ENCODE measurements at places on chromosomes 3 and 15. TPM values are rescaled to one million over a fixed set of nuclear protein-coding genes. Genes with fewer than 3 reads are reported as not detected.

Gene AGBL1
- 0.05 TPM for total RNA-seq

DNA sequence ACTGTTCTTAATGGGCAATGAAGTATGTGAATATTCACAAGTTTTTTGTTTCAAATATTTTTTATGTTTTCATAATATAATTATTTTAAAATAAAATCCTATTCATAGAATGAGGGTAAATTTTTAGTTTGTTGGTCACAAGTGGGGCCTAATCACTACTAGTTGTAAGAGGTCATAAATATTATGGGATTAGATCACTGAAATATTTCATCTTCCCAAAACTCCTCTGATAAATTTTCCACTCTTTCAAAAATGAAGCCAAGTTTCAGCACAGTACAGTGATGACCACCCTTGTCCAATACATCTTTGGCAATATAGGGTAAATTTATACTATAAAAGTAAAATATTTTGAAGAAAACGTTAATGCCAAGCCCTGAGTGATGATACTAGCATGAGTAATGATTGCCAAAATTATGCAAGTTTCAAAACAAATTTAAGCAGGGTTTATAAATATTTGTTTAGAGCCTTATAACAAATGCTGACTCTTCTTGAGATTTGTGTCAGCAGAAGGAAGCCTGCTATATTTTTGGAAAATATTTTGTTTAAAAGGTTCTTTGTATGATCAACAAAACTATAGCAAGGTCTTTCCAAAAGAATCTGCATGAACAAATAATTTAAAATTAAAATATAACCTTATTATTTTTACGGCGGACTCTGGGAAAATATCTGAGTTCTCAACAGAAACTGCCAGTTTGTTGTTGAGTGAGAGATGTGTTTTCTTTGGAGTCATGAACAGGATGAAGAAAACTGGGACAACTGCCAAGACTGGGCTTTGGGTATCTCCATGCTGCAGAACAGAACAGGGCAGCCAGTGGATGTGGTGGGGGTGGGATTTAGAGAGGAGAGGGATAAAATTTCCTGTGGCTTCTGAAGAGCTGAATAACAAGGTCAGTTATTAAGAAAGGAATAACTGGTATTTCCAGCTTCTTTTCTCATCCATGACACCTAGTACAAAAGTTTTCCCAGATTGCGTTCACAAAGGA, 17.9 kb upstream of the TM4SF1 start:
- no peak overlapping the region for H3K27ac ChIP-seq
- no peaks in the 10 kb centered on the region for H3K27me3 ChIP-seq
- no peak overlapping the region for H3K4me3 ChIP-seq
- no peak for DNase-seq

DNA sequence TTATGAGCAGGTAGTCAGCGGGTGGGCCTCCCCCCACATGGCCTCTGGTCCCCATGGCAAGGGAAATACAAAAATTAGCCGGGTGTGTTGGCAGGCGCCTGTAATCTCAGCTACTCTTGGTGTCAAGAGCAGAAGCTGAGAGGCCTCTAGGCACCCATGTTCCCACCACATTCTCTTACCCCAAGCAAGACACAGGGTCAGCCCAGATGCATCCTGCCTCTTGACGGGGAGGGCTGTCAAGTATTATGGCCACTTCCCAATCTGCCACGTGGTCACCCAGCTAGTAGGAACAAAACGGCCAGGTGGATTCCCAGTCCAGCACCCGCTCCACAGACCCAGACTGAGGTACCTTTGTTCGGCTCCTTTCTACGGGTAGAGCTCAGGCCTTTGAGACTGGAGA, 16.2 kb upstream of the SLC6A6 start:
- H3K27me3 ChIP-seq: peaks cover 2% of the 10 kb centered on the region
- H3K4me3 ChIP-seq: no peak overlapping the region
- H3K36me3 ChIP-seq: no peaks in the 10 kb centered on the region
- H3K27ac ChIP-seq: no peak overlapping the region

DNA sequence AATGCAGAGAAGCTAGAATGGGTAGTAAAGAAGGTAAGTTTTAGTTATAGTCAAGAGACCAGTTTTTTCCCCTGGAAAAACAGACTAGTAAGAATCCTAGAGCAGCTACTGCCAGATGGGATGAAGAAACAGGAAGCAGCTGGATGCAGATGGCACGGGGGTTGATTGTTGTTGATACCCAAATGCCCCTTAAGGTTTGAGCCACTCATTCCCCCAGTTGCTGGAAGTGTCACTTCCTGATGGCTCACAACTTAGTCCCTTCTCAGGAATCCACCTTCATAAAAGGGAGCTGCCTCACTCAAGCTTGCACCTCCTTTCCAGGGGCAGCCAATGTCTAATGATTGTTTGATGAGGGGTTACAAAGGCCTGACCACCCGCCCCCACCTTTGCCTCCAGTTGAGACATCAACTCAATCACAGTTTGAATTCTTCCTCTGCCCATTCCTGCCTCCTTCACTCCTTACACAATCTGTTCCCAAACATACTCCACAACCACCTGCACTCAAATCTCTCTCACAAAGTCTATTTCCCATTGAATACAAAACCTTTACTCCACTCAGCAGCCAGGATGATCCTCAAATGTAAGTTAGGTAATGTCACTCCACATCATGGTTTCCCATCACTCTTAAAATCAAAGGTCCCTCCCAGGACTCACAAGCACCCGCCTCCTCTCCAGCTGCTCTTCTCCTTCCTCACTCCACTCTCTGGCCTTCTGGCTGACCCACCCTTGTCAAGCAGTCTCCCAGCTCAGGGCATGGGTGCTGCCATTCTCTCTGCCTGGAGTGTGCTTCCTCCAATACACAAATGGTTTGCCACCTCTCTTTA, 450.1 kb upstream of the THBS1 start:
- H3K27ac ChIP-seq: peak overlapping the region; percentile 54
- H3K4me1 ChIP-seq: peaks cover 6% of the 10 kb centered on the region
- no peak overlapping the region for H3K4me3 ChIP-seq
- no peak for DNase-seq

GRCh38 chr3:115141033-115141757, 5.9 kb downstream of the ZBTB20 start:
- H3K4me3 ChIP-seq: no peak overlapping the region
- H3K4me1 ChIP-seq: peaks cover 13% of the 10 kb centered on the region
- no peak overlapping the region for H3K27ac ChIP-seq
- H3K36me3 ChIP-seq: no peaks in the 10 kb centered on the region

Data from neural crest cell (in vitro differentiated cells).